Skin of body (tissue), 3 donors: ENCODE measurements at places on chromosomes 2 and 18. TPM values are rescaled to one million over a fixed set of nuclear protein-coding genes. Genes with fewer than 3 reads are reported as not detected.

The RAB27B gene
- total RNA-seq: 10.5 TPM

The FBLN7 gene
- 4.0 TPM for total RNA-seq

The REEP1 gene
- 3.9 TPM for total RNA-seq

The TTL gene
- total RNA-seq: 16.0 TPM

The CDH19 gene
- total RNA-seq: 4.5 TPM

The AAMP gene
- total RNA-seq: 102 TPM

The IL1R1 gene
- total RNA-seq: 20.3 TPM

The FHL2 gene
- total RNA-seq: 31.5 TPM

The INHBB gene
- total RNA-seq: 7.1 TPM

The TMEM169 gene
- 0.69 TPM for total RNA-seq

The MC5R gene
- not detected for total RNA-seq

The ATP9B gene
- total RNA-seq: 49.0 TPM

The COLEC11 gene
- total RNA-seq: not detected

The PDE11A gene
- 0.39 TPM for total RNA-seq

The R3HDM1 gene
- total RNA-seq: 16.2 TPM

The PDCD1 gene
- 0.10 TPM for total RNA-seq

The HAAO gene
- 7.0 TPM for total RNA-seq

The REG3G gene
- not detected for total RNA-seq

The CERS6 gene
- total RNA-seq: 34.6 TPM

The CEP192 gene
- 34.4 TPM for total RNA-seq

The TRAK2 gene
- total RNA-seq: 32.5 TPM

The SIGLEC15 gene
- total RNA-seq: not detected

The MOGAT1 gene
- 2.5 TPM for total RNA-seq

The SOX11 gene
- 6.6 TPM for total RNA-seq

The TDRD15 gene
- 0.10 TPM for total RNA-seq

The CYBRD1 gene
- total RNA-seq: 184 TPM

The ST6GAL2 gene
- 5.9 TPM for total RNA-seq

The SLC8A1 gene
- total RNA-seq: 35.5 TPM

The ADGRF3 gene
- total RNA-seq: not detected

The CSRNP3 gene
- 5.5 TPM for total RNA-seq

The AKAIN1 gene
- not detected for total RNA-seq

The LINC00305 gene
- not detected for total RNA-seq

The XIRP2 gene
- 20.7 TPM for total RNA-seq

The IKZF2 gene
- total RNA-seq: 4.4 TPM

The TRABD2A gene
- 1.5 TPM for total RNA-seq

The MALL gene
- 7.1 TPM for total RNA-seq

The GPR45 gene
- not detected for total RNA-seq

The RAD51AP2 gene
- 0.20 TPM for total RNA-seq

The LCT gene
- total RNA-seq: under 0.01 TPM

The PLGLB2 gene
- total RNA-seq: 2.2 TPM

The RND3 gene
- 92.8 TPM for total RNA-seq

The CTNNA2 gene
- total RNA-seq: 0.49 TPM

The CTLA4 gene
- total RNA-seq: 0.20 TPM

The NR4A2 gene
- total RNA-seq: 5.9 TPM

The M1AP gene
- 0.99 TPM for total RNA-seq

The EMX1 gene
- total RNA-seq: not detected
